Glutamatergic neuron (in vitro differentiated cells): ENCODE measurements at places on chromosomes 1 and 21.

GRCh38 chr1:170665629-170666028, 1.7 kb downstream of the PRRX1 start:
- no peak for DNase-seq

GRCh38 chr1:215717677-215718426, 150.7 kb downstream of the KCTD3 start:
- no peak for DNase-seq

DNA sequence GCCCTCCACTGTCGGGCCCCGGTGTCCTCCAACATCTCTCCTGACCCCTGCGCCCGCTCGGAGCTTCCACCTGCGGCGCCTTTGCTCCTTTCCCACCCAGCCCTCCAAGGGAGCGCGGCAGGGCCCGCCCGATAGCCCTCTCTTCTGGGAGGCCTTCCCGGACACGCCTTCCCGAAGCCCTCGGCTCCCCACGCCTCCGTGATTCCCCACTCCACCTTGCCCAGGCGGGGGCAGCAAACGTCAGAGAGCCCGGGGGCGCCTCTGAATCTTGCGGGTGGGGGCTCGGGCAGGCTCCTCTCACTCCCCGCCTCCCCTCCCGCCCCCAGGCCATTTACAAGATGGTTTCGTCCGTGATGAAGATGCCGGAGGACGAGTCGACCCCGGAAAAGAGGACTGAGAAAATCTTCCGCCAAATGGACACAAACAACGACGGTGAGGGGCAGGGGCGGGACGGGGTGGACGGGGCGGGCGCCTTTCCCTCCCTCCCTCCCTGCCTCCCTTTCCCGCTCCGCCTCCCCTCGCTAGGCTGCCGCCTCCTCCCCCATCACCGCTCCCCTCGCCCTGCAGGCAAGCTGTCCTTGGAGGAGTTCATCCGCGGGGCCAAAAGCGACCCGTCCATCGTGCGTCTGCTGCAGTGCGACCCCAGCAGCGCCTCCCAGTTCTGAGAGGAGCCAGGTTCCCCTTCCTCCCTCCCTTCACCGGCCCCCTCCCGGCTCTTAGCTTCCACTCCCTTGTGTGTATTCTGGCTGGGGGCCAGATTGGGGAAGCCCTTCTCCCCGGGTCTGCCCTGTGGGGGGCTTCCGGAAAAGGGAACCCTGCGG, 7.1 kb downstream of the HPCA start:
- DNase-seq = peak; percentile 74

GRCh38 chr1:215007880-215008279, 74.7 kb upstream of the KCNK2 start:
- DNase-seq = no peak

DNA sequence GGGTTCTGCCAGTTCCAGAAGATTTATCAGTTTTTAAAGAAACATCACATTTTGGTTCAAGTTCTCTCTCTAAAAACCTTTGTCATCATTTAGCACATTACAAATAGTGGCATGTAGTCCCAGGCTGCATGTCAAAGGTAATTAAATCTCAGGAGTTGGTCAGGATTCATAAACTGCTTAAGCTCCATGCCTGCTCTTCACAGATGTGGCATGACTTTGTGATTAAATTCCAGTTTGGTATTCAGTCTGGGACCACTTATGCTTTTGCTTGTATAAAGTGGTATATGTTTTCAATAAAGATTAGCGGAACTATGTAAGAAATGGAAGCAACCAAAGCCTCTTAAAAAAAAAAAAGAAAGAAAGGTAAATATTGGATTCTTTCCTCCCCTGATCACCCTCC, 408.0 kb downstream of the DISC1 start:
- DNase-seq = no peak
